CD4-positive, alpha-beta T cell treated with Interleukin-12 subunit alpha and Interleukin-12 subunit beta, for 1 hour (primary cell): ENCODE measurements at places on chromosomes 1 and 21.

GRCh38 chr1:75310067-75310466 is 175.9 kb downstream of the LHX8 start:
- DNase-seq: no peak

- no peak for DNase-seq
These were observed 143.0 kb upstream of the KCNK1 start for GRCh38 chr1:233470741-233471499.

- DNase-seq: peak; percentile 65
These were observed 5.4 kb downstream of the TFF3 start for GRCh38 chr21:42309753-42310213.

- no peak for DNase-seq
These were observed 14.0 kb downstream of the IFI16 start for GRCh38 chr1:159023723-159024122.

- DNase-seq: no peak
These were observed 52.7 kb downstream of the POFUT2 start for GRCh38 chr21:45234965-45235364.

DNA sequence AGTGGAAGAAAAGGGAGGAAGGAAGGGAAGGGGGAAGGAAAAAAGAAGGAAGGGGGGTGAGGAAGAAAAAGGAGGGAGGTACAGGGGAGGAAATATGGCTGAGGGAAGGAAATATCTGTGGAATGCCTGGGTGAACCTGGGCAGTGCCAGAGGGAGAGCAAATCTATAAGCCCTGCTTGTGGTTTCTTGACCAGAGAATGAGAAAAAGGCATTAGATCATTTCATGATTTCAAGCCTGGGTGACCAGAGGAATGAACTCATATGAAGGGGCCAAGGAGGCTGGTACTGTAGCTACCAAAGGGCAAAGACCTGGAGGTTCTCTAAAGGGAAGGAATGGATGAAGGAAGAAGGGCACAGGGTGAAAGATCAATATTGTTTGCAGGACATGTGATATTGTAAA is 31.4 kb downstream of the GNG12 start:
- DNase-seq: no peak

DNA sequence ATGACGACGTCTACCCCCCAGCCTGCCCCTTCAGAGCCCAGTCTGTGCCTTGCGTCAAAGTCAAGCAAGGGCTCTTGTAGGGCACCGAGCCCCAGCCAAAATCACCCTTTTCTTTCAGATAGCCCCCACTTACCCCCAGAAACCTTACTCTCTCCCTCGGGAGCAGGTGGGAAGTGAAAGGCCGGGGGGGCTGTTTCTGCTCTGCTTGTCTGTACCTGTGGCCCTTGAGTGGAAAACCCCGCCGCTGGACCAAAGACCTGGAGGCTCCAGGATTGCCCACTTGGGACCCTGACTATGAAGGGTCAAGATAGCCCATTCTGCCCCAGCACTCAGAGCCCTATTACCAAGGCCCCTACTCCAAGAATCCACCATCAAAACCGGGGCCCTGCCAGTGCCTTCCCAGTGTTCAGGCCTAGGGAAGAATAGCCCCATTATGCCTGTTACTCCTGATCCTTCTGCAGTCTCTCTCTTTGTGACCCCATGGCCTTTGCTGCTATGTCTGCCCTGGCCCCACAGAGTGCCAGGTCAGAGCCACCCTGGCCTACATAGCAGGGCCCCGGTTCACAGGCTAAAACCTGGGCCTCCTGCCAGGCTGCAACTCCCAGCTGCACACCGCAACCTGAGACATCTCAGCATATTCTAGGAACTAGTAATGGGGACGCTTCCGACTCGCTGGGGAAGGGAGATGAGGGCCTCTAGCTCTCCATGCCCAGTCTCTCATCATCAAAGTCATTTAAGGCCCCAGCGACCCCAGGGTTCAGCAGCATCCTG is 22.2 kb upstream of the HPDL start:
- no peak for DNase-seq

GRCh38 chr1:211532088-211532444 is 40.1 kb upstream of the RD3 start:
- no peak for DNase-seq

DNA sequence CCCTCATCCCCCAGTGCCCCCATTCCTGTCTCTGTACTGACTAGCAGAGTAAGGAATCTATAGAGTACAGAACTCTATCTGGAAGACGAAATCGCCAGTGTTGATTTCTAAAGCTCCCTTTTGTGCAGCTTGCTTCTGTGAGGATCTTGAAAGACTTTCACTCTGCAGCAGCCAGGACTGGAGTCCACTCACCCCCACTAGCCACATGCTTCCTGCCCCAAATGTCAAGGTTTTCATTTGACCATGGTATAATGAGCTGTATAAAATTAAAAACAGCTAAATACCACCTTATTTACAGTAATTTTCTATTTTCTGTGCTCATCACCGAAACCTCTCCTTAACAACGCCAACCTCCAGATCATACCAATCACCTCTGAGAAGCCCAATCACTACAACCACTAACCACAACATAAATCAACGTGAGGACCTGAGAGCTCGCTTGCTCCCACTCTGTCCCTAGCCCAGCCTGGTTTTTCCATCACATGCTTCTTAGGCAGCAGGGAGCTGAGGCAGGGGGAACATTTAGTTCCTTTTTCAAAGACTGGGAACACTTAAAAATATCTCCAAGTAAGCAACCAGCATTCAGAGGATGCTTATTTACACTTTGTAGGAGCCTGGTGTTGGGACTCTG is 56.1 kb upstream of the IRF2BP2 start:
- no peak for DNase-seq
